Activated CD4-positive, alpha-beta T cell treated with anti-CD3 and anti-CD28 coated beads, Interleukin-10, Interleukin-2, amounts not matched to agents 100 ng/mL and 50 ng/mL, durations not matched to agents 16 hours and 8 hours (primary cell): ENCODE measurements at places on chromosomes 5 and 9.

DNA sequence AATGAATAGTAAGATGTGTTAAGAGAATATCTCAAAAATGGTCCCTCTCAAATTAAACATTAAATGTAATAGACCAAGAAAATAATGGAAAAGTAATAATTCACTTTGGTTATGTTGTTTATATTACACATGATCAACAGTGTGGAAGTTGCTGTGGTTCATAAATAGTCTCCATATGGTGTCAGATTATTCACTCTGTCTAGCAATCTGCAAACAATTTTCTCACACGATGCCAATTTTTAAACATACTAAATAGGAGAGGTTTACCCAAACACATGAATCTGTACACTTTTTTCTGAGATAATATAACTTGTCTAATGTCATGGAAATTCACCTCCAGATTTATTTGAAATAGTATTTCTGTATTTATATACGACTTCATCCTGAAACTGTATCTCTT is 217.4 kb upstream of the FBXL7 start:
- no peak for DNase-seq

DNA sequence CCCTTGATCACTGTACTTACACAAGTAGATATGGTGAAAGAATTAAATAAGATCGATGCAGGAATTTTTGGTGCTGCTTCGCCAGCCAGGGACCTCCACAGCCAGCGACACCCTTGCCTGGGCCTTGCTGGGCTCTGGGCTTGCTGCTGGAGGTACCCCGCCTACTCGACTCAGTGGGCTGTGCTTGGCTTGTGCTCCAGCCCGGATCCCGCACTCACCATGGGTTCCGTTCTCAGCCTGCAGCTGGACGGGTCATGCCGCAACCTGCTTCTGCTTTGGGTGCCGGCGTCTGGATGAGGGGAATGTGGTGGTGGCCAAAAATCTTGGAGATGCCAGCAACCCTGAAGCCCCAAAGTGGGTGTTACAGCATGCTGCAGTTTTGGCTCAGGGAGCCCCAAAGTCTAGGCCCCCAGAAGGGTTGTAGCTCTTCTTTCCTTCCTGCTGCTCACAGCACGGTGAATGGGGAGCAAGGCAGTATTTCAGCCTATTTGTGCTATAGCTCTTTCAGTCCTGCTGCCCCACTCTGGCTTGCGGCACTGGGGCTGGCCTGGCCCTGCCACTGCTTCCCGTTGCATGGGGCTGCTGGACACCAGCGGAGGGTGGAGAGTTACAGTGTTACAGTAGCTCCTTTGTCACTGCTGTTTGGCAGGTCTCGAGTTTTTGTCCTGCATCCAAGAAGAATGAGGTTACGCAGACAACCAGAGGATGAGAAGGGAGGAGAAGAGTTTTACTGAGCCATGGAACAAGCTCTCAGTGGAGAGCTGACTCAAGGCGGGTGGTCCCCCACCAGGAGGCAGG is 48.0 kb downstream of the TARS1 start:
- DNase-seq, result no peak

DNA sequence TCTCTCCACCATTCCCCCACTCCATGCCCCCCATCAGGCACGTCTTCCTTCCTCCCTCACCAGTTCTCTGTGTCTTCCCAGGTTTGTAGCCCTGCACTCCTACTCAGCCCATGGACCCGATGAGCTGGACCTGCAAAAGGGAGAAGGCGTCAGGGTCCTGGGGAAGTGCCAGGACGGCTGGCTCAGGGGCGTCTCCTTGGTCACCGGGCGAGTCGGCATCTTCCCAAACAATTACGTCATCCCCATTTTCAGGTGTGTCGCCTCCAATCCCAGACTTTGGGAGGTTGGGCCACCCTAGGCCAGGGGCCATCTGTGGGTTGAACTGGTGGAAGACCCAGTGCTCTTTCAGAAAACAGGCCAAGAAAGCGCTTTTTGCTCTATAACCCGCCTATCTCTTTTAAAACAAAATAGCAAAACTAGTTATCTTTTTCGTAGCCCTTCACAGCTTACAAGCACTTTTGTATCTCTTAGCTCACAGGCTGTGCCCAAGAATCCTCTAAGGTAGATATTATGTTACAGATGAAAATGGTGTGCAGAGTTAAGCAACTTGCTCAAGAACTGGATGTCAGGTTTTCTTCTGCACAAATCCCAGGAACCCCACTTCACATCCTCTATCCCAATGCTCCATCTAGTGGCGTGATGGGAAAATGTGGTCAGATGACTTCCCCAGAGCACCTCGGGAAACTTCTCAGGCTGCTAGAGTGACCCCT is 56.2 kb downstream of the PLAC8L1 start:
- DNase-seq, result peak; percentile 51

DNA sequence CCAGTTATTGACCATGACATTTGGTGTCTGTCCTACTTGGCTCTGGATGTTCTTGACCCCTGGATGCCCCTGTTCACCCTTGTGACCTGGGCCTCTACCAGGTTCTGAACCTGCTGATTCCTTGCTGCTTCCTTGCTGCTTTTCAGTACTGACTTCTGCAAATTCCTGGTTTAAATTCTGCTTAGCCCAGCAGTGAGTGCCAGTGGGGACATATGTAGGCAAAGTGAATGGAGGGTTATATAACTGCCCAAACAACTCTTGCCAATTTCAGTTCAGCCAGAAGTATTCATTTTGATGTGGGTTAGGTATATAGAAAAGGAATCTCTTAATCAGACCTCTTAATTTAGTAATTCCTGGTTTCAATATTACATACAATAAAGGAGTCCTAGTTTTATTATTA is 220.6 kb downstream of the TAF11L14 start:
- DNase-seq, result no peak

- peak; percentile 36 for DNase-seq
These were observed 40.2 kb downstream of the SH3RF2 start for GRCh38 chr5:145976431-145977155.

DNA sequence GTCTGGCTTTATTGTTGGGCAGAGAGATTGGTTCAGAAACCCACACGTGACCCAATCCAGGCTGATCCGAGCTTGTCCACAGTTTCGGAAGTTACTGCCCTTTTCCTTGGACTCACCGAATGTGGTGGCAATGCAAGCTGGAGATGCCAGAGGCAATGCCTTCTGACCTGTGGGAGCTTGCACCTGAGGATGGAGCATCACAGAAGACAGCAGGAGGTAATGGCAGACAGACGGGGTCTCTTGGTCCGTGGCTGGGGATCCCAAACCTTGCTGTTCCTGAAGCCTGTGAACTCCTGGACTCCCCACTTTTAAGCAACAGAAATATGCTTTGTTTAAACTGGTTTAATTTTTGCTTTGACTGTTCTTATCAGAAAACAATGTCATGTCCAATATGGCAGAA is 265.2 kb upstream of the IRX1 start:
- DNase-seq, result no peak

DNA sequence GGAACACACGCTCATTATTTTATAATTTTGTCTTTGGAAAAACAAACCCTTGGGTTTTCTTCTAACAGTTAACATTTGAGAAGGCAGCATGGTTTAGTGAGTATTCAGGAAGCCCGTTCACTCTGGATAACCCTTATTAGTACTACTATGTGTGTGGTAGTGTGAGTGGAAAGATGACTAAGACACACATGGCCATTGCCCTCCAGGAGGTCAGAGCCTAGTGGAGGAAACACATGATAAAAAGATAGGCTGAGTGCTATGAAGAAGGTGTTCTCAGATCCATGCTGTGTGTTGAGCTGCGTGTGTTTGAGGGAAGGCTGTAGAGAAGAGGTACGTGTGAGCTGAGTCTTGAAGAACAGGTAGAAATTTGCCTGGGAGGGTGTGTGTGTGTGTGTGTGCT is 8.4 kb downstream of the C5orf47 start:
- DNase-seq, result no peak

DNA sequence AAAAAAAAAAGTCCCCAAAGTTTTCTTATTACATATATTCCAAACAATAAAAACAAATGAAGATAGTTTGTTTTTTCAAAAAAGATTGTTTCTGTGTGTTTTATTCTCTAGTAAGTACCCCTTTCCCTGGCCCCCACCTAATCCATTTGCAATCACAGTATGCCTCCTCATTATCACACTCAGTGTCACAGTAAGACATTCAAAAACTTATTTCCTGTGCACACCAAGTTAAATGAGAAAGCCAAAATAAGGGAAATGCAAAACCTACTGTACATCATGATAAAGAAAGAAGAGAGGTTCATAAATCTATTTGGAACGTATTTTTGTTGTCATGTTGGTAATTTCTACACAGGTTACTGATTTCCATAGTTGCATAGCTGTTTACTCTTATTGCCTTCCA is 62.3 kb downstream of the ST8SIA4 start:
- DNase-seq, result peak; percentile 30

- no peak for DNase-seq
These were observed 13.3 kb downstream of the NR5A1 start for GRCh38 chr9:124493794-124494479.

DNA sequence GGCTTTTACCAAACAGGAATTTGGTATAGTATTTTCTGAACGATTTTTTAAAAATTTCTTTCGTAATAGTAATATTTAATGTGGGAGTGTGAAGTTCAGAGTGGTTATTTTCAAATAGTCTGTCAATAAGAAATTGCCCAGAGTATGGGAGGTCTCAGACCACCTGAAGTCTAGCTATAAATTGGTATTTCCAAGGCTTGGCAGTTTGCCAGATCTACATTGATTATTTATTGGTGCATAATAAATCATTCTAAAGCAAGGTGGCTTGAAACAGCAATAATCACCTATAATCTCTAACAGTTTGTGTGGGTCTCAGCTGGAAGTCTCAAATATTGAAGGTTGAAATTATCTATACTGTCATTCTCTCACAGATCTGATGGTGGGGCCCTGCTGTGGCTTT is 118.5 kb downstream of the PRR16 start:
- no peak for DNase-seq

GRCh38 chr5:72305194-72306142 is 14.6 kb downstream of the MRPS27 start:
- no peak for DNase-seq

DNA sequence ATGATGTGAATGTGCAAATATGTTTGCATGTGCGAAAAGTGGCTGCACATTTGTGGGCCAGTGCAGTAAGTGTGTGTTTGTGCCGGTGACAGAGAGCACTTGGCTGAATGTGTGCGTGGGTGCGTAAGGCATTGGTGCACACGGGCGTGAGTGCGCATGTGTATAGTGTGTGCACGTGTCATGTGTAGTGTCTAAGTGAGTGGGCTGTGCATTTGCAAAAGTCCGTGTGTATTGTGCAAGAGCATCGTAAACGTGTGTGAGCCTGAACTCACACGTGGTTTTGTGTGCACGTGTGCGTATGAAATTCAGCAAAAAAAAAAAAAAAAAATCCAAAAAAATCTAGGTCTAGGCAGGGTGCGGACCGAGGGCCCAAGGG is 6.5 kb upstream of the EBF1 start:
- DNase-seq, result peak; percentile 17

GRCh38 chr5:156695774-156696173 is 154.3 kb upstream of the PPP1R2B start:
- no peak for DNase-seq

DNA sequence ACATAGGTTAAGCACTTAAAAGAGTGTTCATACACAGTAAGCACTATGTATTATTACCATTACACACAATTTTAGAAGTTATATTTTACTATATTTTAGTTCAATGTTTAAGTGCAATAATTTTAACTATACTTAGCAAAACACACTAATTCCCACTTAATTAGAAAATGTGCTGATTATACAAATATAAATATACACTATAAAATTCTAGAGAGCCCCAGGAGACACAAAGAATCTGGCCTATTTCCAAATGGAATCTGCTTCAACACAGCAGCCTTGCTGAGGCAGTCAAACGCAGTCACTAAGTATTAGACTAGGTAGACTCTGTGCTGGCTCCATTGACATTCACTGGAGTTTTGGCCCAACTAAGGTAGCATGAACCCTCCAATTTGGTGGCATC is 160.9 kb downstream of the CETN3 start:
- no peak for DNase-seq

DNA sequence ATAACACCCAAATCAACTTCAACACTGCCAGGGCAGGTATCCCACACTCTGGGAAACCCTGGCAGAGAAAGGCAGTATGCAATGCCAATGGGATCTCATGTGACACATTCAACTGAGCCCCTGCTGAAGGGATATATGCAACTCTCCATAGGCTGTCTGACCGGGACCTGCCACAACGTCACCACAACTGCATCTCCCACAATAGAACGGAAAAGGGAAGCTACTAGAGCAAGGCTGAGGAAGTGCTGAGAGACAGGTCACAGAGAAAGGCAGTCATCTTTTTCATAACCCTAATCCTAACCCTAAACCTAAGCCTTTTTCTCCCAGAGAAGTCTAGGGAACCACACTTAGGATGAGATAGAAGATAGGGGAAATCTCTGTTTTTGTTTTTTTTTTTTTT is 345.9 kb upstream of the CD180 start:
- no peak for DNase-seq

DNA sequence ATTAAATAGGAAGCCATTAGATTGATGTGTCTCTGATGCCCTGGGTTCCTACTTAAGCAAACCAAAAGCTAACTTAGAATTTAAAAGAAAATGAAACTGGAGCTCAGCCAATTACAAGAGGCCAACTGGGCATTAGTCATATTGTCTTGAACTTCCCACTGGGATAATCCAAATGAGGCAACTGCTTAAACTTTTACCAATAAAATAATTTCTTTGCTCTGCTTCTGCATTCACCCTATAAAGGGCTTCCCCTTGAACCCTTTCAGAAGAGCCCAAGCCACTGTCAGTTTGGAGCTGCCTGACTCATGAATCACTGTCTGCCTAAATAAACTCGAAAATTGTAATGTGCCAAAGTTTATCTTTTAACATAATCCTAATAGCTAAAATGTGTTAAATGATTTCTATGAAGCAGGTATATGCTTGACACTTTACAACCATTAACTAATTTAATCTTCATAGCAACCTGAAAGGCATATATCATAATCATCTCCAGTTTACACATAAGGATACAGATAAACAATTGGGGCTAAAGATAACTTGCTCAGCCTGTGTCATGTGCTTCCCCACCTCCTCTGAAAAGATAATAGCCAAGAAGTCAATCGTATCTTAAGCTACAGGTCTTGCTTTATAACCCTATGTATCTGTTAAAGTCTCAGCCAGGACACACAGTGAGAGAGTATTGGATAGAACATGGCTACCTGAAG is 11.5 kb downstream of the GPR150 start:
- DNase-seq, result no peak

DNA sequence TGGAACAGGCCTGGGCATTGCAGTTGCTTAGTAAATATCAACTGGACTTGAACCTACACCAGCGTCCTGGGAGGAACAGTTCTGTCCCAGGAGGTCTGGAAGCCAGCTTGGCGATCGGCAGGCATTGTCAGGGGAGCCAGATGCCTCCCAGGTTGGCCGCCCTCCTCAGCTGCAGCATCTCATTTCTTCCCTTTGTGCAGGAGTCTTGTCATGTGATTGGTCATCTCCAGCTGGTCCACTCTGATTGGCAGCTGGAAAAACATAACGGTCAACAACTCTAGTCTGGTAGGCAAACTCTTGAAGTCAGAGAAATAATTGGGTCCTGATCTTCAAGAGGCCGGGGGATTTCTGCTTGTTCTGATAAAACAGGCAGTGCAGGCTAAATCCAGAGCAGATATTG is 29.6 kb upstream of the NCS1 start:
- DNase-seq, result no peak

DNA sequence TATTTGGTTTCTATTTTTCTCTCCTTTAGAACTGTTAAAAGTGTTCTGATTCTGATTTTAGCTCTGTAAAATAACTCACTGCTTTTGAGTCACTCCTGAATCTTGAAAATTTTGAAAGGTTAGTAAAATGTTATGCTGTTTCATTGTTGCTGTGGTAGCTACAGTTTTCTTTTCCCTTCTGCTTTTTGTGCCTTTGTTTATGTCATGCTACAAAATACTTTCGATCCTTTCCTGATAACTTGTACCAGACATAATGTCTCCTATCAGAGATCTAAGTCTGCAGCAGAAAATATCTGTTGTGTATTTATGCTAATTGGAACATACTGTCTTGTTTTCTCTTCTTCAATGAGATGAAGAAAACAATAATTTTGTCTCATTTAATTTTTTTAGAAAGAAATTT is 26.9 kb upstream of the CEP120 start:
- DNase-seq, result no peak
